ENCODE measurements at places on chromosomes 16 and 17.

- DNase-seq: no peak
Observed at GRCh38 chr17:64406321-64407200, 15.9 kb upstream of the PECAM1 start.

- no peak for DNase-seq
Observed at GRCh38 chr17:2064147-2064489, 9.2 kb downstream of the HIC1 start.

DNA sequence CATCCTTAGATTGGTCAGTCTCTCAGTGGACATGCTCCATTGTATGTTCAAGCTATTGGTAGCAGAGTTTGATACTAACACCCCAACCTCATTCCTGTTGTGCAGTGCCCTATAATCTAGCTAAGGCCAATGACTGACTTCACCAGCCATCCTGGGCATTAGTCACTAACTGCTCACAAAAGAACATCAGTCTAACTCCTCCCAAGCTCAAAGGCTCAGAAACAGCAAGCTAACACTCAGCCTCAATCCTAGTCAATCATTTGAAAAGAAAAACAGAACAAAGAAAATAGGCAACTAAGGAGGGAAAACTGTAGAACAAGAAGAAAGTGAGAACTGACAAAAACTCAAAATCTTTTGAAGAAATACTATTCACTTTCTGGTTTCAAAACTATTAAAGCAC lies 199.1 kb upstream of the C17orf78 start:
- DNase-seq: no peak

DNA sequence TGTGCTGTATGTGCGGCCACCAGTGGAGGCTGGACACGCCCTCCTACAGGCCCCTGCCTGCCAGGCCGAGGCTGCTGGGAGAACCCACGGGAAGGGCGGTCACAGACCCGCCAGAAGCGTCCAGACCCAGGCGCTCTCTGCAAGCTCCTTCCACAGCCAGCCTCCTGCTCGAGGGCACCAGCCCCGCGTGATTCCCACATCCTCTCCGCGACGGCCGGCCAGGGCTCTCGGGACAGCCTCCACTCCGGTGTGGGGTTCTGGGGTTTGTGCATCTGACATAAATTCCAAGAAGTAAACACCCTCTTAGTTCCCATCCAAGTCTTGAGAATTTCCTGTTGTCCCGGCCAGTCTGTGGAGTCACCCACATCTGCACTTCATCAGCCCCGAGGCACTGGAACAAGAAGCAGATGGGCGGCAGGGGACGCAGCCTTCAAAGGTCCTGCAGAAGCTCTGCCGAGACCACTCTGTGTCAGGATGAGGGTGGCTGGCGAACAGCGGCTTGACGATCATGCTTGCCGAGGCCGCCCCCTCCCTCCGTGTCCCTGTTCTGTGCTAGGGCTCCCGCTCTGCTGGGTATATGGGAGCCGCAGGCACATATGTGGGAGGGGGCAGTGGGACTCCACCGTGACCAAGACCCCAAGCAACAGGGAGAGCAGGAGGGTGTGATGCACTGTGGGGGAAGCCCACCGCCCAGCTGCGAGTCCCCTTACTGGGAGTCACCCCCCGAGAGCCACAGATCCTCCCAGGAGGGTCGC lies 2.4 kb upstream of the TMEM204 start:
- no peak for DNase-seq

- DNase-seq: no peak
Observed at GRCh38 chr16:10578474-10579316, 1.7 kb downstream of the EMP2 start.

GRCh38 chr16:59510008-59510424 lies 775.9 kb upstream of the GOT2 start:
- no peak for DNase-seq

DNA sequence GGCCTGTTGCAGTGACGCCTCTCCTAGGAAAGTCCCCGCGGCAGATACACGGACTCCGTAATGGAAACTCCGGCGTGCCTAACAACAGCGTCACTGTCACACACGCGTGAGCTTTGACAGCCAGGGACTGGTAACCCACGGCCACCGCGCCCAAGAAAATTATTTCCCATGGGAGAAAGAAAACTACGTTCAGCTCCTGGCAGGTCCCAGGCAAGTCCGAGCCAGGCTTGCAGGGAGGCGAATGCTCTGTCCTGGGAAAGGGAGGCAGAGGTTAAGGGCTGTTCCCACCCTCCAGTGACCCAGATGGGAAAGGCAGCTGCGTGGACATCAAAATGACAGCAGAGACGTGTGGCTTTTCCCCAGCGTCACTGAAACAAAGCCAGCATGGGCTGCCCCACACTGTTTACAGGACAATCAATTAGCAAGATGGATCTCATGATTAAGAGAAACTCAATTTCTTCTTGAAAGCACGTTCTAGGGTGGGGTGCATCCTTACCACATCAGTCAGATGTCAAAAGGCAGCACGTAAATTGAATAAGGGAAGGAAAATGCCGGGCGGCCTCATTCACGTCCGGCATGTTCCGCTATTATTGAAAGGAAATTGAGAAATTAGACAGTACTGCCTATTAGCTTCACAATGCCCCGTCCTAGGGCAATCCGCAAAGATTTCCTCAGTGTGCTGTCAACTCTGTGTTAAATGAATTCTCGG lies 82.5 kb downstream of the NXN start:
- DNase-seq: no peak

DNA sequence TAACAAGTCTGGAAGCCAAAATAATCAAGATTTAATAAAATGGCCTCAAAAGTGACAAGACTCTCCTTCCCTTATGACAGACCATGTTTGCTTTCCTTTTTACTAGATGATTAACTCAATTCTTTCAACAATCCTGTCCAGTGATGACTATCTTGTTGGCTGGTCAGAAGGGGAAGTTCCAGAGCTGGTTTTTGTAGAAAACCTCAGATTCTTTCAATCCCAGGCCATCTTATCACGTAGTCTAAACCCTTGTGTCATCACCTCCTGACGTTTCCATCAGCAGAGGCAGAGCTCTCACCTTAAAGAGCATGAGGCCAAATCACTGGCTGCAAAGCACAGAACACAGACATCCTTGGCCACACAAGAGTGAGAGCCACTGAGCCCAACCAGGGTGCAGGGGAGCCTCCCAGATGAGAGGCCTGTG lies 125.3 kb downstream of the ANKRD11 start:
- DNase-seq: no peak

DNA sequence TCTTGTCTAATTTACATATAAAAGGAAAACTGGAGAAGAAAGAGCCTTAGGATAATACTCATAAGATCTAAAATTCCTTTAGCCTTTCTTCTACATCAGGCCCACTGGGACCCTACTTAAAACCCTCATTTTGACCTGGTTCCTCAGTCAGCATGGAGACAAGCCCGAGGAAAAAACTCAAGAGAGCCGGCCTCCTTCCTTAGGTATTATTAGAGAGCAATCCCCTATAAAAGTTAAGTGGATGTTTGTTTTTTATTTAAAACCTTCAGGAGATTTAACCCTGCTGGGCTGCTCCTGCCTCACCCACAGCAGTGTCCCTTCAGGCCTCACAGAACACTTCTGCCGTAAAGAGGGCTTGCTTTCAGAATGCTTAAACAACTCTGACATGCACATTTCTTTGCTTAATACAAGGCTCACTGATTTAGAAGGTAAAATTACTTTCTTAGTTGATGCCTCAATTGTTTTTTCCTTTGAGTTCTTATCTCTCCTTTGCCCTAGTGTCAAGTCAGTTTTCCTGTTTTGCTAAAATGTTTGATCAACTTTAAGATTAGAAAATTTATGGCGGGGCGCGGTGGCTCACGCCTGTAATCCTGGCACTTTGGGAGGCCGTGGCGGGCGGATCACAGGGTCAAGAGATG lies 145.6 kb upstream of the TBX2 start:
- no peak for DNase-seq

- no peak for DNase-seq
Observed at GRCh38 chr17:58436805-58437239, 19.5 kb upstream of the RNF43 start.

- no peak for DNase-seq
Observed at GRCh38 chr17:79956853-79957252, 78.8 kb downstream of the TBC1D16 start.

- no peak for DNase-seq
Observed at GRCh38 chr16:87712184-87712762, 53.5 kb downstream of the KLHDC4 start.

GRCh38 chr17:50326831-50327364 lies 19.0 kb upstream of the XYLT2 start:
- no peak for DNase-seq

DNA sequence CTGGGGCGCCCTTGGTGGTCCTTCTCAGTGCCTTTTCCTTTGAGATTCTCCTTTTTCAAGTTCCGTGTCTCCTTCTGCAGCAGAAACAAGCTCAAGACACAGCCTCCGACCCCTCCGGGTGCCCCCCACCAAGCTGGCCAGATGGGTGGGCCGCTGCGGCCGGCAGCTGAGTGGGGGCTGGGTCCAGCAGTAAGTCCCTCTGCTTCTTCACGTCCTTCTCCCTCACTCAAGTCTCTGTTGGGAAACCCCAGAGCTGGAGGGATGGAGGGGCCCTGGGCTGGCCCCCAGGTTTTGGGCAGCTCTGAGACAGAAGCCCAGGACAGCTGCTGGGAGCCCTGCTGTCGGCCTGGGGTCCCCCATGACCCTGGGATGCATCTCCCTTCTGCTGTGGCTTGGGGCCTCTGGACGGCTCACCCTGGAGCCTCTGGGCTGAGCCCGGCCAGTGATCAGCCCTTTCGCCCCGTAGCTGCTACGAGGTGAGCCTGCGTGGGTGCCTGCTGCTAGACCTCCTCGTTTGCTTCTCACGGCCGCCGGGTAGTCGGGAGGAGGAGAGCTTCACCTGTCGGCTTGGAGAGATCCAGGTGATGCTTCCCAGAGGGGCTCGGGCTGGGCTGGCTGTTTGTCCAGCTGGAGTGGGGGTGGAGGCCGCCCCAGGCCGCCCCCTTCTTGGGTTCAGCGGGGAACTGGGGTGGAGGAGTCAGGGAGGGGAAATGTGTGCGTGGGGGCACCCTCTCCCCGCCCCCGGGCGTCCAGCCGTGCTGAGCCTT lies 10.7 kb downstream of the ENGASE start:
- no peak for DNase-seq

DNA sequence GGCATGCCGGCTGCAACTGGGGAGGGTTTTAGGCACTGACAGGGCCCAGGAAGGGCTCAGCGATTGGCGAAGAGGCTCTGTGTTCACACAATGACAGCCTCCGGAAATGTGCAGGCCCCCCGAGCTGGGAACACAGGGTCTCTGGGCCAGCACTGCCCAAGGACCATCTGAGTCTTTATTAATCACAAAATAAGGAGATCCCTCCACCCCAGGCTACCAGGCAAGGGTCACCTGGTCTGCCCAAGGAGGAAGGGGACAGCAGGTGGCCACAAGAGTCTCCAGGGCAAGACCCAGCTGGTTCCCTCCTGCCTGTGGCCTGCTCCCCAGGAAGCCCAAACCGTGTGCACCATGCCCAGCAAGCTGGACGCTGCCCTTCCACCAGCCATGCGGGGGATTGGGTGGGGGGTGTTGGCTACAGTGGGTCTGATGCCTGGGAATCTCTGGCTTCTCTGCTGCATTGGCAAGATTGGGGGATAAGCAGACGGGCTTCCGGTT lies 52.1 kb upstream of the TNRC6C start:
- DNase-seq: no peak

GRCh38 chr16:75112734-75113491 lies 3.7 kb downstream of the LDHD start:
- DNase-seq: no peak

DNA sequence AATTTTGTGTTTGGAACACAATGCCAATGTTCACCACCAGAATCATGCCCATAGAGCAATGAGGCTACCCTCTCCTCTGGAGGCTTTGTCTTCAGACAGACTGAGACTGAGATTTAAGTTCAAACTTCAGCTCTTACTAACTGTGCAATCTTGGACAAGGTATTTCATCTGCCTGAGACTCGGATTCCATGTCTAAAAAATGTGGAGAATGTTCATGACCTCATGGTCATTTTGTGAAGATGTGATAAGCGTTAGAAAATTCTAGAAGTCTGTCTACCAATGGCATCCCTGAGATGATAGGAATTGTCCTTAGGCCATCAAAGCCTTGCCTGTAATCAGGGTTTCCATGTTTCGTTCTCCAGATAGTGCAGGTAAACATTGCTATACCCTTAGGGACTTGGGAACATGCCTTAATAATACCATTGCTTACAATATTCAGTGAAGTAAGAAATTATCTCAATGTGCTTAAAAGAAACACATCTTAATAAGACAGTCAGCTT lies 388.2 kb upstream of the MAF start:
- no peak for DNase-seq

GRCh38 chr16:86869288-86870022 lies 291.1 kb downstream of the FOXL1 start:
- no peak for DNase-seq

DNA sequence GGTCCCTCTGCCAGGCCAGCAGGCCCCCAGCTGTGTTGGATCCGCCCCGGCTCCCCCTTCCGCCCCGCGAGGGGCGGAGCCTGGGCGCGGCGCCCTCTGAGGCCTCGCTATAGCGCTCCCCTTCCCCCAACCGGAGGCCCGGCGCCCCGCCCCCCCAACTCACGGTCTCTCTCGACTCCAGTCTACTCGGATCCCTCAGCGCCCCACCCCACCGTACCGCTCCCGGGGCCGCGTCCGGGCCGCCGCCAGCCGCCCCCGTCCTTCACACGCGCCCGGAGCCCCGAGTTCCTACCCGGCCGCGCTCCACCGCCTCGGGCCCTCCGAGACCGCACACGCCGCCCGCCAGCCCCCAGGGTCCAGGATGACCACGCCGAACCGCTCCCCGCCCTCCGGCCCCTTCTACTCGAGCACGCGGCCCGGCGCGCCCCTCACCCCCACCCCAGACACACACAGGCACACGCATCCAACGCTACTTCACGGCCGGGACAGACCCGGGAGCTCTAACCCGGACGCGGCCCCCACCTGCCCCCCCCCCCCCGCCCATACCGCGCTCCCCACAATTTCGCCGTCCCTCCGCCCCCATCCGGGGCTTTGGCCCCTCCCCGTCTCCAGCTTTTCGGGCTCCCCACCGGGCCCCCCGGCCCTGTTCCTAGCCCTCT lies 1.4 kb downstream of the PHF23 start:
- DNase-seq: no peak

DNA sequence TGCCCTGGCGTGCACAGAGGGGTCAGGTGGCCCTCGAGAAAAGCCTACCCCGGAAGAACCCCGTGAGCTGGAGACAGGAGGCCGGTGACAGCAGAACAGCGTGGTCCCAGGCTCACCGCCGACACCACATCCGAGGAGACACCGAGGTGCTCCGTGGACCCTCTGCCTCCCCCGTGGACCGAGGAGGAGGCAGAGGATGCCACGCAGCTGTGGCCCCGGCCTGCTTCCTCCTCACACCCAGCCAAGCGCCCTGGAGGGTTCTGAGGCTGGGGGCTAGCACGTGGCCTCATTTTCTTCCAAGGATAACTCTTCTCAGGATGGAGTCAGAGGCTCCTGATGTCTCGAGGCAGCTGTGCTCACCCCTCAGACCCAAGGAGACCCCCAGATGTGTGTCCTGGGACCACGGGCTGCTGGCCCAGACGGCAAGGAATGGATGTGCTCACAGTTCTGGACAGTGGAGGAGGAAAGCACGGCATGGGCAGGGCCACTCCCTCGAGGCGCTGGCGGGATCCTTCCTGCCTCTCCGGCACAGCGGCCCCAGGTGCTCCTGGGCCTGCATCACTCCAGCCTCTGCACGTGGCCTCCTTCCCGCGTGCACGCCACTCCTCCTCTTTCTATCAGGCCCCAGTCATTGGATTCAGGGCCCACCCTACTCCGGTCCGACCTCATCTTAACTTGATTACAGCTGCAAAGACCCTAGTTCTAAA lies 4.4 kb upstream of the PVALEF start:
- DNase-seq: no peak

All from esophagus squamous epithelium (tissue), 5 donors.